Endodermal cell (in vitro differentiated cells): ENCODE measurements at places on chromosomes 1 and 21.
A peak's percentile ranks its signal among the peaks of the same experiment; 100 is the strongest.

- no peaks in the 10 kb centered on the region for H3K36me3 ChIP-seq
- no peak overlapping the region for H3K27ac ChIP-seq
- no peak for DNase-seq
- H3K27me3 ChIP-seq = peaks cover 37% of the 10 kb centered on the region
Measured at GRCh38 chr1:201475915-201476669, 7.1 kb upstream of the PHLDA3 start.

DNA sequence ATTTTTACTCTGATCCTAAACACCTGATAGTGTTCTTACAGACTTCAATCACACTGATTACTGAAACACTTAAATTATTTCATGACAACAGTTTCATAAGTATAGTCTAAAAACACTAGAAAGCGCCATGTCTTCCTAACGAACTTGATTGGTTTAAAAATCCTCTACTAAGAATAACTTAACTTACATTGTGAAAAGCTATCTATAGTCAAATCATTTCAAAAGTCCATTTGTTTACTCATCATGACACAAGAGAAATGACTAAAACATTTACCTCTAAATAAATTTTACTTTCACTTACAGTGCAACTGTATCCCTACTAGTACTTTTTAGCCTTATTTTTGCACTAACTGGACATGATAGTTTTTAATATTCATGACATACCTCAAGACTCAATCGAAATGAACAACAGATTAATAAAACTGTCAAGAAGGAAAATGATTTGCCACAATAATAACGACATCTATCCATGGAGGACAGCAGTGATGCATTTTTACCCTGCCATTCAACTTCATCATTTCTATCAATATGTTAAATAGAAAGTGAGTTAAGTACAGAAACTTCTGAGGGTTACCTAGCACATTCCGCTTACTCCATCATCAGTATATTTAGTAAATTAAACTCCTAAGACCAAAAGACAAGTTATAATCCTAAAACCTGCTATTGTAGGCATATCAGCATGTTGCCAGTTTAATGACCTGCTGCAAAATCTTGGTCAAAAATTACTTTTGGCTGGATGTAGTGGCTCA is 38.4 kb downstream of the AHCTF1 start:
- no peaks in the 10 kb centered on the region for H3K27me3 ChIP-seq
- no peaks in the 10 kb centered on the region for H3K4me1 ChIP-seq
- no peak for DNase-seq
- peaks cover 91% of the 10 kb centered on the region for H3K36me3 ChIP-seq
- H3K4me3 ChIP-seq = no peak overlapping the region
- no peak overlapping the region for H3K27ac ChIP-seq

DNA sequence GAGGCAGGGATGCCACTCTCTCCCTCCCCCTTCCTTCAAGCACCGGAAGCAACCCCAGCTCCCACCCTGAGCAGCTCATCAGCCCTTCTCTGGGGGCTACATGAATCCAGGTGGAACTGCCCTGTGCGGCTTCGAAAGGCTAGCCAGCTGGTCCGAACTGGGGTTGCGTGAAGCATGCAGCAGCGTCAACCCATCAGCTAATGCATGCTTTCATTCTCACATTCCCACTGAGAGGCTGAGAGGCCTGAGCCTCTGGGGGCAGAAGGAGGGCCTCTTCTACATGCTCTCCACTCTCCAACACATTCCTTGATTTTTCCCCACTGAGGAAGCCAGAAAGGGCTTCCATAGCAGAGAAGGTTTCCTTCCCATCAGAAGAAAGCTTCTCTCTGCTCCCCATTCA is 5.6 kb downstream of the RXRG start:
- peaks cover 30% of the 10 kb centered on the region for H3K4me1 ChIP-seq
- no peak overlapping the region for H3K27ac ChIP-seq
- H3K27me3 ChIP-seq = no peaks in the 10 kb centered on the region
- DNase-seq = peak; percentile 76
- H3K36me3 ChIP-seq = no peaks in the 10 kb centered on the region
- no peak overlapping the region for H3K4me3 ChIP-seq

GRCh38 chr1:228283043-228283371 is 75.2 kb downstream of the OBSCN start:
- H3K27ac ChIP-seq = no peak overlapping the region
- H3K36me3 ChIP-seq = peaks cover 12% of the 10 kb centered on the region
- no peaks in the 10 kb centered on the region for H3K27me3 ChIP-seq

DNA sequence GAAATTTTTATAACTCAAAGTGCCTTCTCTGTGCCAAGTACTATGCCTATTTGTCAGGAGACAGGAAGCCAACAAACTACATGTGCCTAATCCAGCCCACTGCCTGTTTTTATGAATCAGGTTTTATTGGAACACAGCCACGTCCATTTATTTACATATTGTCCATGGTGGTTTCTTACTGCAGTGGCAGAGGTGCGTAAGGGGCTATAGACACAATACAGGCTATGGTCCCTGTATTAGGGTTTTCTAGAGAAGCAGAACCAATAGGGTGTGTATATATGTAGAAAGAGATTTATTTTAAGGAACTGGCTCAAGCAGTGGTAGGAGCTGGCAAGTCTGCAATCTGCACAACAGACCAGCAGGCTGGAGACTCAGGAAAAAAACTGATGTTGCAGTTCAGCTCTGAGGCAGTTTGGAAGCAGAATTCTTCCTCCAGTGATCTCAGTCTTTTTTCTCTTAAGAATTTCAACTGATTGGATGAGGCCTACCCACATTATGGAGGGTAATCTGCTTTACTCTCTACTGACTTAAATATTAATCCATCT is 15.4 kb downstream of the PPIE start:
- DNase-seq = no peak
- H3K27ac ChIP-seq = no peak overlapping the region
- H3K4me3 ChIP-seq = no peak overlapping the region
- no peaks in the 10 kb centered on the region for H3K4me1 ChIP-seq
- peaks cover 70% of the 10 kb centered on the region for H3K36me3 ChIP-seq
- H3K27me3 ChIP-seq = no peaks in the 10 kb centered on the region

- H3K4me3 ChIP-seq = no peak overlapping the region
- no peak overlapping the region for H3K27ac ChIP-seq
- H3K4me1 ChIP-seq = no peaks in the 10 kb centered on the region
- DNase-seq = no peak
Measured at GRCh38 chr1:154137888-154138287, 17.0 kb downstream of the NUP210L start.

DNA sequence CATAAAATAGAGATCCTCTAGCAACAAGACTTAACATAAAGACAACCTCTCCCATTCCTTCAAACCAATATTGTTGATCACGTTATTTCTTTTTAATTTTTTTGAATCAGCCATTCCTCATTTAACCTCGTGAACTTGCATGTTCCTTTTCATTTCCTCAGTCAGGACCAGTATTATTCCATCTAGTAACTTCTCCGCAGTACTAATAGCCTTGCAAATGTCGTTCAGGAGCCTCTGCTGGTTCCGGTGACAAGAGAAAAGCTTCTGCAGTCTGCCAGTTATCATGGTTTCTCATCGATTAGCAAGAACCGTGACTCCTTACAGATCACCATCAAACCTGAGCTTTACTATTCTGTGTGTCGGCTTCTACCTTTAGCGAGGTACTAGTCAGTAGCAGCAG is 3.0 kb downstream of the APP start:
- H3K4me1 ChIP-seq = no peaks in the 10 kb centered on the region
- H3K27me3 ChIP-seq = peaks cover 6% of the 10 kb centered on the region
- H3K36me3 ChIP-seq = no peaks in the 10 kb centered on the region
- H3K27ac ChIP-seq = no peak overlapping the region

DNA sequence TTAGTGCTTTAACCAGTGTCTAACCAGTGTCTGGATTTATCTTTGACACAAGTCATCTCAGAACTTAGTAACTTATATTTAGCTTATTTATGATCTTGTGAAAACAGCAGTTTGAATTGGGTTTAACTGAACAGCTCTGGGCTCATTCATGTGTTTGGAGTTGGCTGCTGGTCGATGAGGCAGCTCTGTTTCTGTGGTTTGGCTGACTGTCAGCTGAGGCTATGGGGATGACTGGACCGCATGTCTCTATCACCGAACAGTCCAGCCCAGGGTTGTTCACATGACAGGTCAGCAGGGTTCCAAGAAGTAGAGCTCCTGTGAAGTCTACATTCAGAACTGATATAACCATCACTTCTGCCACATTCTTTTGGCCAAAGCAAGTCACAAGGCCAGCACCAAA is 29.1 kb upstream of the C21orf91 start:
- no peaks in the 10 kb centered on the region for H3K4me1 ChIP-seq
- no peaks in the 10 kb centered on the region for H3K27me3 ChIP-seq
- H3K4me3 ChIP-seq = no peak overlapping the region
- DNase-seq = no peak
- H3K27ac ChIP-seq = no peak overlapping the region

- DNase-seq = no peak
- H3K27ac ChIP-seq = no peak overlapping the region
- H3K4me3 ChIP-seq = no peak overlapping the region
- H3K27me3 ChIP-seq = no peaks in the 10 kb centered on the region
Measured at GRCh38 chr1:5526822-5527551, 465.2 kb downstream of the NPHP4 start.

GRCh38 chr1:98467586-98467985 is 193.9 kb upstream of the SNX7 start:
- H3K4me3 ChIP-seq = no peak overlapping the region
- no peaks in the 10 kb centered on the region for H3K27me3 ChIP-seq
- no peak overlapping the region for H3K27ac ChIP-seq
- H3K36me3 ChIP-seq = no peaks in the 10 kb centered on the region
- H3K4me1 ChIP-seq = no peaks in the 10 kb centered on the region

DNA sequence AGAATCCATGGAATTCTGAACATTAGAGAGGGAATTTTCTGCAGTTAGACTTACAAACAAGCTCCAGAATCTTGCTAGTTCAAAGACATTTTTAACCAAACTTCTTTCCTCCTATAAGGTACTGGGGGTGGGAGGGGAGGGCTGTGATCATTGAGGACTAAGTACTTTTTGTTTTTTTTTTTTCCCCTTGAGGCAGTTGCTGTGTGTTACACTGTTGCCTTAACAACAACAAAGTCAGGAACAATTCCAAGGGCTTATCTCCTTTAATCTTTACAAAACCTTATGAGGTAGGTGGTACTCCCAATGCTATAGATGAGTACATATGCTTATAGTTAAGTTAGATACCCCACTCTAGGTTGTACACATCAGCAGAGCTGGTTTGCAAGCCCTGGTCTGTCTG is 62.9 kb downstream of the PPP1R12B start:
- H3K36me3 ChIP-seq = no peaks in the 10 kb centered on the region
- no peak overlapping the region for H3K4me3 ChIP-seq
- H3K27ac ChIP-seq = no peak overlapping the region
- H3K27me3 ChIP-seq = peaks cover 4% of the 10 kb centered on the region
- peaks cover 5% of the 10 kb centered on the region for H3K4me1 ChIP-seq

DNA sequence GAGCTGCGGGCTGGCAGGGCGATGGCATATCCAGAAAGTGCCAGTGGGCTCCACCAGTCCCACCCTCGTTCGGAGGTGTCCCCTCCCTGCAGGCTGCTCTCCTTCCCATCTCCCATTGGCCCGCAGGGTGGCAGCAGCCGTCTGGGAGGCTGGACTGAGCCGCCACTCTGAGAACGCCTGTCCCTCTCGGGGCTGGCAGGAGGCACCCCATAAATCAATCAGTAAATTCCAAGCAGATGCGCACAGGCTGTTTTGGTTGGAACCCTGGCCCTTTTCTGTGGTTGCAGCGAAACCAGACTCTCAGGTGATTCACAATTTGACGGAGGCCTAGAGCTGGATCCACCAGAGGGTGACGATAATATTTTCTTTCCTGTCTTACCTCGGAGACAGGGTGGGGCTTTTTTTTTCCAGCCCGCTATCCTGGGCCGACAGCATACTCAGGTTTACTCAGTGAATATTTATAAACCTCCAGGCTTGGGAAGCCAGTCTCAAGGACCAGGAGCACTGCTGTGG is 99.7 kb downstream of the GLIS1 start:
- H3K27ac ChIP-seq = no peak overlapping the region
- no peaks in the 10 kb centered on the region for H3K4me1 ChIP-seq
- DNase-seq = peak; percentile 49
- no peak overlapping the region for H3K4me3 ChIP-seq
- no peaks in the 10 kb centered on the region for H3K36me3 ChIP-seq

- no peaks in the 10 kb centered on the region for H3K27me3 ChIP-seq
- no peaks in the 10 kb centered on the region for H3K4me1 ChIP-seq
- no peak overlapping the region for H3K4me3 ChIP-seq
- no peaks in the 10 kb centered on the region for H3K36me3 ChIP-seq
- peak; percentile 52 for DNase-seq
Measured at GRCh38 chr1:226444901-226445300, 37.0 kb upstream of the PARP1 start.

- no peaks in the 10 kb centered on the region for H3K27me3 ChIP-seq
- DNase-seq = no peak
- H3K4me1 ChIP-seq = peaks cover 2% of the 10 kb centered on the region
- H3K36me3 ChIP-seq = no peaks in the 10 kb centered on the region
- no peak overlapping the region for H3K27ac ChIP-seq
Measured at GRCh38 chr1:160620942-160621632, 25.8 kb downstream of the SLAMF1 start.

DNA sequence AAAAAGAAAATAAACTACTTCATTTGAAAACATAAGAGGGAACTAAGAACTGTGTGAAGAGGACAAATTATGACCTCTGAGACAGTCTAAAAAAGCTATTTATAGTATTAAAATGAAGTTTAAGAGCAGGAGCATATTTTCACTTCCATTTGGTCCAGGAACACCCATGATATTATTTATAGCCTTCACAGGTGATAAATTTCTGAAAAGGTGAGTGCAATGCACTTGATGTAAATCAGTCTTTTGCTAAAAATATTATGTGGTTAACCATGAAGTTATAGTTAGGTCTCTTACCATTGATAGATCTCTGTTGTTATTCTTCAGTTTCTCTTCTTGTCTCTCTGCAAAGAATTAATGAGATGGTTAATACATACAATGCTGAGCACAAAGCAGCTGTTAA is 14.7 kb downstream of the TMCO1 start:
- DNase-seq = no peak
- no peaks in the 10 kb centered on the region for H3K27me3 ChIP-seq
- H3K36me3 ChIP-seq = peaks cover 62% of the 10 kb centered on the region
- H3K4me1 ChIP-seq = no peaks in the 10 kb centered on the region
- H3K4me3 ChIP-seq = no peak overlapping the region
- H3K27ac ChIP-seq = no peak overlapping the region

GRCh38 chr1:229696385-229696784 is 70.3 kb downstream of the URB2 start:
- no peaks in the 10 kb centered on the region for H3K27me3 ChIP-seq
- no peaks in the 10 kb centered on the region for H3K4me1 ChIP-seq
- DNase-seq = peak; percentile 80
- no peak overlapping the region for H3K4me3 ChIP-seq

DNA sequence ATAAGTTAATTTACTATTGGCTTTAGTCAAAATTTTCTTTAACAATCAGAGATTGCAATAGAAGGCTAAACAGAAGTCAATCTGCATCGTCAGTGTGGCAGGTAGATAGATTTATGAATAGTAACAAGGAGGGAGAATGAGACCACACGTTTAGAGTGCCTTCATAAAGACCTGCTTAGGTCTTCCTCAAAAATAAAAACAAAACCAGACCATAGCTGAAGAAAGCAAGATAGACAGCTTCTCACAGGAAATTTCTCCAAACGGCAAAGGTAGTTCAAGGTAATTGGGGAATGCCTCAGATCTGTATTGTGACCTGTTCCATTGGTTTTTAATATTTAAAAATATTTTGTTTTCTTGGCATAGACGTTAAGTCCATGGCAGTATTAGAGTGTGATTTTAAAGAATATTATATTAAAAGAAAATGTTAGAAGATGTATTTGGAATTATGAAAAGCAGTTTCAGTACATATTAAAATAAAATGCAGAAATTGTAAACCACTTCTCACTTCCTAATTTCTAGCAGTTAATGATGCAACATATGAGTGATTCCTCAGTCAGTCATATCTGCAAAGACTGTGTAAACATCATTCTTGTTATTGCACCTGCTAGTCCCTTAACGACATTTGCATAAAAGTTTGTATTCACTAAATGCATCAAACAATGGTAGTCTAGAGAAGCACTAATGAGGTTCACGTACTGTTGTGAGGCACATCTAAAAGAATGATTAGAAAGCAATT is 278.0 kb downstream of the HLX start:
- H3K4me3 ChIP-seq = no peak overlapping the region
- peaks cover 5% of the 10 kb centered on the region for H3K4me1 ChIP-seq
- no peaks in the 10 kb centered on the region for H3K27me3 ChIP-seq
- no peak overlapping the region for H3K27ac ChIP-seq
